ENCODE measurements at places on chromosomes 11 and 22. TPM values are rescaled to one million over a fixed set of nuclear protein-coding genes. Genes with fewer than 3 reads are reported as not detected.
A peak's percentile ranks its signal among the peaks of the same experiment; 100 is the strongest.

DNA sequence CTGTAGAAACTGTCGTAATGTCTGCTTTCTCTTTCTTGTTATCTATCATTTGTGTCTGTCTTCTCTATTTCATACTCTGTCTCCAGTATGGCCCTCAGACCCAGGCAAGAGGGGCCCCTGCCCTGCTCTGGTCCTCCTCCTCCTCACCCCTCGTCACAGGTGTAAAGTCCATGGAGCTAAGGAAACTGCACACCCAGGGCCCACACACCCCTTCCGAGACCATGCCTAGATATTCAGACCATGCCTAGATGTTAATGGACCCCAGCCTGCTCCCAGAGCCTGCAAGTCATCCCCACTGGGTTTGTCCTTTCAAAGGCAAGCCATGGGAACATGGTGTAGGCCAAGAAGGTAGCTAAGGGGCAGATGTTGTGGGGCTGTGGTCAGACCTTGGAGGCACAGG is 24.1 kb upstream of the ANO1 start:
- DNase-seq = peak; percentile 55

GRCh38 chr11:61153593-61154095 is 7.6 kb downstream of the VPS37C start:
- DNase-seq = no peak

GRCh38 chr11:32172041-32172847 is 81.4 kb downstream of the RCN1 start:
- DNase-seq = no peak

DNA sequence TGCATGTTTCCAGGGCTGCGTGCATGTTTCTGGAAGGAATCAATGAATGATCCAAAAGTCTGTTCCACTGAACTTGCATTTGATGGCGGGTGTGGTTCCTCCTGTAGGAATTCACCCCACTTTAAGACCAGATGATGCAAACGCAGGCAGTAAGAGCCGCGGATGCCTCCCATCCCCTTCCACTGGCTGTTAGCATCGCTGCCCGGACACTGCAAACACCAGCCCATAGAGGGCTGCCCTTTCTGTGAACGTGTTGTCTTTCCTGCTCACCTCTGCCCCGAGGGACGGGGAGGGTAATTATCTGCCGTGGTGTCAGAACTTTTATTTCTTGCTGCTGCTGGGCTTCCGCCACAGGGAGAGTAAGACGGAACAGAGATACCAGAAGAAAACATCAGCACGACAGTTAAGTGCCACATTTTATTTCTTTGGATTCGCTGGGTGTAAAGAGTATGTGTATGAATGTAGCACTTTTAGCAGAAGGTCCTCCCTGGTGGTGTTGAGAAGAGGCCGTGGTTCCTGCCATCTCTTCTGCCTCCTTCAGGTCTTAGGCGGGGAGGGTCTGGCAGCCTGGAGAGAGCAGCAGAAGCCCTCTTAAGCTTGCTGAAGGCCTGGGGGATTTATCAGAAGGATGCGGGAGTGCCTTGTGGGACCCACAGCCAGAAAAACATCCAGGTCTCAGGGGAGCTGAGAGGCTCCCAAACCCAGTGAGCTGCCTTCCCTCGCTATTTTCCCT is 53.2 kb upstream of the NECTIN1 start:
- DNase-seq = no peak

GRCh38 chr11:1382831-1383607 is 6.7 kb upstream of the BRSK2 start:
- peak; percentile 96 for DNase-seq

Gene NTM
- total RNA-seq = 6.3 TPM

Gene PHLDB1
- total RNA-seq = 69.9 TPM

GRCh38 chr22:26326803-26327202 is 102.3 kb upstream of the ASPHD2 start:
- no peak for DNase-seq

GRCh38 chr11:30873924-30874610 is 287.9 kb upstream of the MPPED2 start:
- DNase-seq = no peak

DNA sequence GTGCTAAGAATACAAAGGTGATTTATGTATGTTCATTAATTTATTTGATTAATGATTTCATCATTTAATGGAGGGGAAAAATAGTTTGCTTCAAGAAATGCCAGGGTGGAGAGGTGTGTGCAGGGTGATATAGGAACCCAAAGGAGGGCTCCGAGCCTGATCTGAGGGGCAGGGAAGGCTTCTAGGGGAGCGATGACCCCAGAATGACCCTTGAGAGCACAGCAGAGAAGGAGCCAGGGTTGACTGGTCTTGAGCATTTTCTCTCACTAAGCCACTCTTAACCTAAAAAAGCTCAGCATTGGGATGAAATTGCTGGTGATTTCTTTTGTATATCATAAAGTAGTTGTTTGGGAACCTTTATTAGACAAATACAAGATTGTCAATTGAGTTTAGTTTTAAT is 35.1 kb downstream of the HIPK3 start:
- DNase-seq = no peak

- no peak for DNase-seq
Observed at GRCh38 chr22:30335236-30335635, 8.5 kb upstream of the TBC1D10A start.

GRCh38 chr11:1749395-1750351 is 722 bp downstream of the IFITM10 start:
- DNase-seq = no peak

DNA sequence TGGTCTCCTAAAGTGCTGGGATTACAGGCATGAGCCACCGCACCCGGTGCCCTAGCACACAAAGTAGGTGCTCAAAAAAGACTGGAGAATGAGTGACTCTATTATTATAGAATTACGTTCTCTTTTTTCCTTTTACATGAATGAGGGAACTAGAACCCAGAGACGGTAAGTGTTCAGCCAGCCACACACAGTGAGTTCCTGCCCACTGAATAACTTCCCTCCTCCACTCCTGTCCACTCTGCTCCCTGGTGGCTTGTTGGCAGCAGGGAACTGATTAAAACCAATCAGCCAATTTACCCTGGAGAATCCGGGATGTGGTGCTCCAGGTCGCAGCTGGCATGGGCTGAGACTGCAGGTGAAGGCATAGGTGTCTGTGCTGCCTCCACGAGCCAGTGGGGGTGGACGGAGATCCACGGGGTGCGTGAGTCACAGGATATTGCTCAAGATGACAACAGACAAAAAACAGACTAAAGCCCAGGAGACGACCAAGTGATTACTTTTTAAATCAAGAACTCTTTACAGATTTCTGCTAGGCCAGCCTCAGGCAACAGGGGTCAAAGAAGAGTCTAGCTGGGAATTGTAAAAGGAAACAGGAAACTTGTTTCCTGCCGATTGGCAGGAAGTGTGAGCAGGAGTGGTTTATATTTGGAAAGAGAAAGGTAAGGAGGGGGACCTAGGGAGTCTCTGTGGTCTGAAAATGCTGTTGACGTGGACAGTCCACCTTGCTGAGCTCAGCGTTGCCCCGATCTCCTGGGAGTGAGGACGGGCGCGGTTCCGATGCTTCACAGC is 95.2 kb upstream of the TP53I11 start:
- DNase-seq = no peak

DNA sequence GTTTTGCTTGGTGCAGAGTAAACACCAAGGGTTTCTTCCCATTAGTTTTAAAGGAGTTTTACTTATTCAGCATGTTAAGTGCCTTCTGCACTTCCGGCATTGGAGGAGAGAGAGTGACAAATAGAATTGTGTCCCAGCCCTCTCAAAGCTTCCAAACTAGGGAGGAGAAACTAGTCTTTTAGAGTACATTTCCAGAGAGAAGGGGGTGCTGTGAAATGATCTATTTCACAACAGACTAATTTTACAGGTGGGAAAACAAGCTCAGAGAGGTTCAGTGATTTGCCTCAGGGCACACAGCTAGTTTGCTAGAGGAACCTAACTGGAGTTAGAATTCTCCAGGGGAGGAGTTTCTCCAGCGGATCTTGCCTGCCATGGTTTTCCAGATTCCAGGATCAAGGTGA is 12.6 kb downstream of the MPST start:
- no peak for DNase-seq

DNA sequence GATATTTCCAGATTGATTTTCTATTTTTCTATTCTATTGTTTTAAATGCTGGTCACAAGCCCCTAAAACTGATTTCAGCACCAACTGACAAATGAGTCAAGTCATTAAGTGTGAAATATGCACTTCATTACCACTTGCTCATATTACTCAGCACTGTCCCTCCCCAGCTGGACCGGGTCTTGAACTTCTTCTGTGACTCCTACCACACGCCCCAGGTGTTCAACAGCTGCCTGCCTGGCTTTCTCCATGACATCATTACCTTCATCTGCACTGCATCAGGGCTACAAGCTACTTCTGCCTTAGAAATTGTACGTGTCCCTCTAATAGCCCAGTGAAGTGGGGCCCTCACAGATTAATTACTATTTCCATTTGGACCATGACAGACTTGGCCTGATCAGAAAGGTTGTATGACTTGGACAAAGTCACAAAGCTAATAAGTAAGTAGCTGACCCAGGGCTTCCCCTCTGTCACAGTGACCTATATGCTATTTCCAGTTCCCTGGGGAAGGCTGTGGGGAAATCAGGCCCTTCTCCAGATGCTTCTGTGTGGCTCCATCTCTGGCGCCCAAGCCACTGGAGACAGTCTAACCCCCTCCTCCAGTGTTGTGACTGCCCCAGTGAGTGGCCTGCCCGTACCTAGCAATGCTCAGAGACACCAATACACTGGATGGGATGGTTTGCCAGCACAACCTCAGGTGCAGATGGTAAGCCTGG is 18.1 kb downstream of the TBC1D10A start:
- DNase-seq = no peak

Gene MS4A14
- 1.7 TPM for total RNA-seq

GRCh38 chr11:70250876-70251658 is 19.4 kb upstream of the PPFIA1 start:
- DNase-seq = no peak

- DNase-seq = no peak
Observed at GRCh38 chr22:38924347-38924952, 33.0 kb upstream of the APOBEC3A start.

DNA sequence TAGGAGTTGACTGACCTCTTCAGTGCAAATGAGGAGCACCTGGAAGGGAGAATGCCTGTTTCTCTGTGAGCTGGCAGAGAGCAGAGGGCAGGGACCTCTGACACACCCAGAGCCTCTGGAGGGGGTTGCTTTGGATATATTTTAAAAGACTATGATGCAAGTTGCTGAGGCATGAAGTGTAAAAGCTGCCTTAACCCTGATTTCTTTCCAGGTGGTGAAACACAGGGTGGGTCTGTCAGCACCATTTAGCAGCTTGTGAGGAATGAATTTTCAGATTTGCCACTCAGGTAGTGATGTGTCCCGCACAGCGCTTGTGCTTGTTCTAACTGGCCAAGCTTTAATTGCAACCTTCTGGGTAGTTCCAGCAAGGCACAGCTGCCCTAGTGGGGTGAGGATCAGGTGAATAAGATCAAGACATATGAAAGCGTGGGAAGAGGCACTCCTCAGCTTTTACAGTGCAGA is 90.2 kb downstream of the SWAP70 start:
- no peak for DNase-seq

GRCh38 chr11:124740277-124740882 is 638 bp downstream of the NRGN start:
- DNase-seq = no peak

Gene MAPK1
- 44.9 TPM for total RNA-seq

Gene SERPIND1
- 0.50 TPM for total RNA-seq

Gene TSPAN18
- 66.0 TPM for total RNA-seq

GRCh38 chr22:19522190-19522880 is 1.9 kb downstream of the CLDN5 start:
- no peak for DNase-seq

Gene OR52I2
- not detected for total RNA-seq

- no peak for DNase-seq
Observed at GRCh38 chr11:97895572-97895971, 1125.2 kb upstream of the CNTN5 start.

DNA sequence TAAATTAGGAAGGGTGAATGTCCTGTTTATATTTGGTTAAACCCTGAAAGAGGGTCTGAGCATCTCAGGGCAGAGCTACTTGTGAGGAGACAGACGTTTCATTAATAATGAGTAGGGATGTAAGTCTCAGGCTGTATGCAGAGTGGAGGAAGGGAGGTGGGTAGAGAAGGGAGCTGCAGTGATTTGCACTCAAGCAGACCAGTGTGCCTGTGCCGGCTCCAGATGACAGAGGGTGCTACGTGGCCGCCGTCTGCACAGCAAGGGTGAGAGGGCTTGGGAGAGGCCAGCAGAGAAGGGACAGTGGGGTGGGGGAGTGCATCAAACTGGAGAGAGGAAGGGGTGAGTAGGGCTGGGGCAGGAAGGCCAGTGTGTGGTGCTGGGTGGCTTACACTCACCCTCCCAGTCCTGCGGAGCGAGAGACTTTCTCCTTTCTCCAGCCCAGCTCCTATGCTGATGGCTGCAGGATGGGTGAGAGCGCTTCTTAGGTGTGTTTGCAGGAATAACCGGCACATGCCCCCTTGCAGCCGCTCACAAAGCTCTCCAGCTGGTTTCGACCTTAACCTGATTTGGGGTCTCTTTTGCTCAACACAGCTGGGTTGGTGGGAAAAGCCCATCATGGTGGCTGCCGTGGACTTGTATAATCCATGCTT is 130.6 kb downstream of the ST3GAL4 start:
- no peak for DNase-seq

Gene THY1
- total RNA-seq = 14.9 TPM

GRCh38 chr11:68271023-68271780 is 571 bp downstream of the C11orf24 start:
- no peak for DNase-seq

DNA sequence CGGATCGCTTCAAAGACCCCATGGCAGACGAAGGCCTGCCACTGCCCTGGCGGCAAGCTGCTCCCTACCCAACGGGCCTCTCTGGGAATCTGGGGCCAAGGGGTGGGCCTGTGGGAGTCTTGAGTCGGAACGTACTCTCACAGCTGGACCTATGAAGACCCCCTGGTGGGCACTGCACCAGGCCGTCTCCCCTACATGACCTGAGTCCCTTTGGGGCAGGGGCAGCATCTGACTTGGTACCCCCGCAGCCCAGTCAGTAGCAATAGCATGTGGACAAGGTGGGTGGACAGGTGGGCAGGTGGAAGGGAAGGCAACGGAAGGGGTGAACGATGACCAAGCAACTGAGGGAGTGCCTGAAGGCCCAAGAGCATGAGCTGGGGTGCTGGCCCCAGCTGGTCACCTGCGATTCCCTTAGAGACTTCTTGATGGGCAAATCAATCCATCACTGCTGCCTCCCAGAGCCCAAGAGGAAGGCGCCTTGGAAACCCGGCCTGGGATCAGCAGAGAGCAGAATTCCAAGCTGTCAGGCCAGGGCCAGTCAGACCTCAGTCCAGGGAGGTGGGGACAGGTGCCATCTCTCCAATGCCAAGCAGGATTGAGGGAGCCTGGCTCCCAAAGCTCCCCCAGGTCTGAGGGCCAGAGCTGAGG is 35.3 kb downstream of the ARAP1 start:
- no peak for DNase-seq

DNA sequence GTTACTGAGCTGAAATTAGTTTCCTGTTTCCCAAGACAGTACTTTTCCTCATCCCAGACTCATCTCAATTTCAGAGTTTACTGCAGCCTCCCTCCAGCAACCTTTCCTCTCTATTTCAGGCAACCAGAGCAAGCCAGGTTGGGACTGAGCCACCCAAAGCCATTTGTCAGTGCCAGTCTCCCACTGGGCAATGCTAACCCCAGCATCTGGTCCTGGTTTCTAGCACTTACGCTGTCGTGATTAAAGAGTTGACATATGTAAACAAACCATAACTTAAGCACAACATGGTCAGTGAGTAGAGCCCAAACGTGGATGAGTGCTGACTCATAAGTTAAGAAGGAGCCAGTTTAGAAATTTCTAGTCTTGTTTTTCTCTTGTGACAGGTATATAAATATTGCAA is 119.6 kb upstream of the BLID start:
- DNase-seq = peak; percentile 93
